Omental fat pad (tissue), 4 donors: ENCODE measurements at places on chromosomes 12 and 14.

DNA sequence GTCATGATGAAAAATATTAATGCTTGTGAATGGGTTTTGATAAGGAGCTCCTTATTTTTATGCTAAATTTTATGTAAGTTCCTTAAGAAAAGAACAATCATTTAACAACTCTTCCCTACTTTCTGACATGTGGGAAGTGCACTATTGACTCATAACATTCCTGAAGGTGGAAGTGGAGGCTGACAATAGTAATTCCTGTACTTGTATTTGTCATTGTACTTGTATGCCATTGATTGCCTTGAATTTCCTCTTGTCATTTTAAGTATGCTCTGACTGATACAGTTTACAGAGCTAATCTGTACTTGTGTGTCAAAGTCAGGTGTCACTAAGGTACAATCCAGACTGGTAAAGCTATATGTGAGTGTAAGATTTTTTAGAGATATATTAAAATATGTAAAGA is 440.0 kb downstream of the SLC16A7 start:
- no peak for DNase-seq

DNA sequence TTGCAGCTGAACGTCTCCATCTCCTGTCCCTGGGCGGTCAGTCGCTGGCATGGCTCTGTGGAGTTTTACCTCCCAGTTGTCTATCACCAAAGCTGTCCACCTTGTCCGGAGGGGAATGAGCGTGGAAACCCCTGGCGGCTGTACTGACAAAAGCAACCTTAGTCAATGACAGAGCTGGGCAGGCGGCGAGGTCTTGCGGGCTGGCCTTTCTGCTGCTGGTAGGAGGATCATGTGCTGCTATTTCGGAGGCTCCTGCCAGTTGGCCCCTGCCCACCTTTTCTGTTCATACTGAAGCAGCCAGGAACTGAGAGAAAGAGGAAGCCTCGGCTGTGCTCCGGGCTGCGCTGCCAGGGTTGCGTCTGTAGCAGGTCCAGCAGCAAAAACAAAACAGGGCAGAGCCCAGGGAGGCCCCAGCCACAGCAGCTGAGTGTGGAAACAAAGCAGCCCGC is 57.7 kb downstream of the HMGA2 start:
- no peak for DNase-seq

GRCh38 chr12:117120787-117121186 is 21.6 kb upstream of the TESC start:
- no peak for DNase-seq

DNA sequence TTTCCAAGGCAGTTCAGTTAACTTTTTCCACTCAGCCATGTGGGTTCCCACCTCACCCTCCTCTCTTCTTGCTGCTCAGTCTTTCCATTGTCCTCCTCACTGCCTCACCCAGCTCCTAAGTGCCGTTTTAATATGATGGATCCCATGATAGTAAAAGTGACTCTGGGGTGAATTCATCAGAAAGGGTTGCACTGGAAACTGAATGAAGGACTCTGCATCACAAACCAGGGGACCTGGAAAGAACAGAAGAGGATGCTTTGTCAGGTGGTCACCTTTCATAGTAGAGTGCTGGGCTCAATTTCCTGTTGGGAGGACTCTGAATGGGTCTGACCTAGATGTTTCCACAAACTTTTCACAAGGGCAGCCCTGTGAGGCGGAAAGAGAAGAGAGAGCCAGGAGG is 67.8 kb upstream of the SLC8A3 start:
- no peak for DNase-seq

DNA sequence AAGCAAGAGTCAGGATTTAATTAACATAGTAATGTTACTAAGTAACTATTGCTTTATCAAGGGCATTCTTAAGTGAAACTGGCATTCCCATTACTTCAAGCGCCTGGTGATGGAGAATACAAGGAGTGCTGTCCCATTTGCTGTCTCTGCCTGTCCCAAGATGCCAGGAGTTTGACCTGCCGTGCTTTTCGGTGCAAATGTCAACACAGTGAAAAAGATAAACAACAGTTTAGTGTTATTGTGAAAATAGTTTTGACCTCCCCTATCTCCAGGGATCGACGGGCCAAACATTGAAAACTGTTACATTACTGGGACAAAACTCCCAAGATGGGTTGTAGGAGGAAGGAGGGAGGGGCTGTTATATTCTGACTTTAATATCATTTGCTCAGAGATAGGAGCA is 74.8 kb downstream of the TTC9 start:
- no peak for DNase-seq

DNA sequence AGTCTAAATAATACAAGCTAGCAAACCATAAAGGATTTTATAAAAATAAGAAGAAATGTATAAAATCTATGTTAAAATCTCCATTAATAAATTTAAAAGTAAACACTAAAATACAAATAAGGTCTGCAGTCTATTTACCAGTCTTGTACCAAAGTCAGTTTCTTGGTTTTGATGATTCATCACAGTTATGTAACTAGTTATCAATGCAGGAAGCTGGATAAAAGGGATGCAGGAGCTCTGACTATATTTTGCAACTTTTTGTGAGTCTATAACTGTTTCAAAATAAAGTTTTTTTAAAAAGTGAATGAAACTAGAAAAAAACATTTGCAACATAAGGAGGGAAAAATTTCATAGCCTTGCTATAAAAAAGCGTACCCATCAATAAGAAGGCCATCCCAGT is 151.5 kb downstream of the DERA start:
- no peak for DNase-seq

GRCh38 chr12:32104572-32105355 is 1.9 kb upstream of the BICD1 start:
- no peak for DNase-seq

- DNase-seq = no peak
Measured at GRCh38 chr12:112198120-112198733, 72.9 kb downstream of the TRAFD1 start.

- DNase-seq = no peak
Measured at GRCh38 chr12:28248555-28249145, 58.4 kb downstream of the CCDC91 start.

- DNase-seq = no peak
Measured at GRCh38 chr12:78293059-78293686, 462.5 kb downstream of the NAV3 start.

- no peak for DNase-seq
Measured at GRCh38 chr14:61584331-61584741, 111.0 kb upstream of the HIF1A start.

- DNase-seq = no peak
Measured at GRCh38 chr14:90785471-90785870, 30.8 kb downstream of the TTC7B start.

GRCh38 chr12:58105225-58106119 is 164.1 kb downstream of the ATP23 start:
- no peak for DNase-seq

GRCh38 chr12:57280211-57281062 is 29.4 kb upstream of the STAC3 start:
- DNase-seq = peak; percentile 32

- DNase-seq = no peak
Measured at GRCh38 chr14:20971705-20972021, 16.4 kb downstream of the RNASE2 start.

GRCh38 chr14:79638672-79639266 is 572.5 kb downstream of the DIO2 start:
- no peak for DNase-seq

DNA sequence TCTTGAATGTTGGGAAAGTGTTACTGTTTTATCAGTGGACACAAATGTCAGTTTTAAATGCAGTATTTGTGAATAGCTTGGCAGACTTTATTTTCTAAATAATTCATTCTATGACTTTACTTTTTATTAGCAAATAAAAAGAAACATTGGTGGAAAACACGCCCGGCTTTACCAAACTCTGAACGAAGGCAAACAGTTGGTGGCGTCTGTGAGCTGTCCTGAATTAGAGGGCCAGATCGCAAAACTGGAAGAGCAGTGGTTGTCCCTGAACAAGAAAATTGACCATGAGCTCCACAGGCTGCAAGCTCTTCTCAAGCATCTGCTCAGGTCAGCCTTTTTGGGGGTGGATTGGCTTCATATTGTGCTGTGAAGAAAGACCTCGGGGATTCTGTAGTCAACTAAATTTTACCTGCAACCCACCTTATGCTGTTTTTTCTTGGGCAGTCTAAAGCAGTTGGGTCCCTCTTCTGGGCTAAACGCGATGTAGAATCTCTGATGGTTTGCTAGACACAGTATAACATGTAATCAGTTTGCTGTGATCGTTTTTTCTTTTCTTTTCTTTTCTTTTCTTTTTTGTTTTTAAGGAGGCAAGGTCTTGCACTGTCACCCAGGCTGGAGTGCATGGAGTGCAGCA is 156.4 kb downstream of the ESR2 start:
- DNase-seq = no peak

DNA sequence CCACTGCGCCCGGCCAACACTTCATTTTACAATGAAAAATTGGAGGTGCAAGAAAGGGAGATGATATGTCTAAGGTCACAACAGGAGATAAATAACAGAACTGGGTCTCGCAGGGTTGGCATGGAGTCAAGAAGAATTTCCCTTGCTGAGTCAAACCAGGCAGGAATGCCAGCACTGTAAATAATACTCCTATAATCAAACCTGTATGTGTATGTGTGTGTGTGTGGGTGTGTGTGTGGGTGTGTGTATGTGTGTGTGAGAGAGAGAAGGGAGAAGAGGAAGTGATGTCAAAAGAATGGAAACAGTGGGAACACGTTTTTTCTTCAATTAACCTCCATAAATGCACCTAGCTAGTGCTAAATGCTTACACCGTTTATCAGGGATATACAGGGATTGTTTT is 70.4 kb downstream of the TMEM116 start:
- DNase-seq = no peak
